ENCODE measurements at places on chromosomes 11 and 22.

DNA sequence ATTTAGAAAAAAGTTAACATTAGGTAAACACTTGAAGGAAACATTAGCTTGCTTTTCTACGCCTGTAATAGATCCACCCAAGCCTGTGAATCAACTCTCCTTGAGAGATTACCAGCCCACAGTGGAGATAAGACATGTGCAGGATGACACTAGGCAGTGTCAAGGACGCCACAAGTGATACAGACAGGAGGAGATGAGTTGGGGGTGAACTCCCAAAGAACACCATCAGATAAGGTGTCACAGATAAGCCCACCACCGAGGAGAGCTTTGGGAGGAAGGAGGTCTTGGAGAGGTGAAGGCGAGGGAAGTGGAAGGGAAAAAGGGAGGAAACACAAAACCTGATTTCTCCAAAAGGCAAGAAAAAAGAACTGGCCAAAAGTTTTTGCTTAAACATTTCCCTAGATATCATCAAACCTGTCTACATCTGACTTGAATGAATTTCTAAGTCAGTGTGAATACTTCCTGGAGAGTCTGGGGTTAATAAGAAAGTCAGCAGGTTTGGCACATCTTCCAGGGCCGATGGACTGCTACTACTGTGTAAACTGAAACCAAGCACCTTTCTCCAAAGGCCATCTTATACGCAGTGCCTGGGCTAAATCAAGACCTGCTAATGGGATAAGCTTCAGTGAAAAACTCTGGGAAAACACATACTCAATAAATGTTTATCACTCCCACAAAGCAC is 15.5 kb downstream of the CLTCL1 start:
- no peak for DNase-seq

- DNase-seq, result no peak
Measured at GRCh38 chr22:21702700-21703683, 32.6 kb downstream of the YPEL1 start.

GRCh38 chr11:37352485-37352884 is 754.4 kb upstream of the RAG2 start:
- DNase-seq, result no peak

DNA sequence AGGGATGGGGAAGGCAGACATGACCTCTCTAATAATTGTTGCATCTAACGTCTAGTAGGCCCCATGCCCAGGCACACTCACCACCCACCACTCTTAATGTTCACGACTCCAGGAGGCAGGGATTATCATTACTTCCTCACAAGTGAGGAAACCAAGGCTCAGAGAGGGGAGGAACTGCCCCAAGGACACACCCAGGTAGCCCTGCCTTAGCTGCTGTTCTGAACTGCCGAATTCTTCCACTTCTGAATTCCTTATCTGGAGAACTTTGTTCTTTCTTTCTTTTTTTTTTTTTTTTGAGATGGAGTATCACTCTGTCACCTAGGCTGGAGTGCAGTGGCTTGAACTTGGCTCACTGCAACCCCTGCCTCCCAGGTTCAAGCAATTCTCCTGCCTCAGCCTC is 16.7 kb downstream of the SLCO2B1 start:
- DNase-seq, result no peak

DNA sequence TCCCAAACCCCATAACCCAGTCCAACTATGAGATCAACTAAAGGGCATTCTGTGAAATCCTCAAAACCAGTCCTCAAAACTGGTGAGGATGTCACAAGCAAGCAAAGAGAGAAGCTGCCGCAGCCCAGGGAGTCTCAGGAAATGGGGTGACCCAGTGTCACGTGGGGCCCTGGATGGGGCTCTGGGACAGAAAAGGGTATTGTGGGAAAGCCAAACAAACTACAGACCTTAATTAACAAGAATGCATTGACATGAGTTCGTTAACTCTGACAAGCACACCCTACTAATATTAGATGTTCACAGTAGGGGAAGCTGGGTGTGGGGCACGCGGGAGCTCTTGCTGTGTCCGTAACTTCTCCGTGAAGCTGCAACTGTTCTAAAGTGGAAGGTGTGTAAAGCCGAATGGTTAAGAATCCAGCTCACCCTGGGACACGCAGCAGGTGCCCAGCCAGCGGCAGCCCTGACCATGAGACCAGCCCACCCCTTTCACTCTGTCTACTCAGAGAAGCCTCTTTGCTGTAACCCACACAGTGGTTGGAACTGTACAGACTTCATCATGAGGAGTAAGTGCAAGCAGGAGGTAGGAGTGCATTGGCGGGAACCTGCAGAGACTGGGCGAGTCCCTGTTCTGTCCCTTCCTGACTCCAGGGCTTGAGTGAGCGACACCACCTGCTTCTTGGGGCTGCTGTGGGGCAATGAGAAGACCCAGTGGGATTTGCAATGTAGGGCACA is 17.9 kb downstream of the LINC01488 start:
- DNase-seq, result no peak

DNA sequence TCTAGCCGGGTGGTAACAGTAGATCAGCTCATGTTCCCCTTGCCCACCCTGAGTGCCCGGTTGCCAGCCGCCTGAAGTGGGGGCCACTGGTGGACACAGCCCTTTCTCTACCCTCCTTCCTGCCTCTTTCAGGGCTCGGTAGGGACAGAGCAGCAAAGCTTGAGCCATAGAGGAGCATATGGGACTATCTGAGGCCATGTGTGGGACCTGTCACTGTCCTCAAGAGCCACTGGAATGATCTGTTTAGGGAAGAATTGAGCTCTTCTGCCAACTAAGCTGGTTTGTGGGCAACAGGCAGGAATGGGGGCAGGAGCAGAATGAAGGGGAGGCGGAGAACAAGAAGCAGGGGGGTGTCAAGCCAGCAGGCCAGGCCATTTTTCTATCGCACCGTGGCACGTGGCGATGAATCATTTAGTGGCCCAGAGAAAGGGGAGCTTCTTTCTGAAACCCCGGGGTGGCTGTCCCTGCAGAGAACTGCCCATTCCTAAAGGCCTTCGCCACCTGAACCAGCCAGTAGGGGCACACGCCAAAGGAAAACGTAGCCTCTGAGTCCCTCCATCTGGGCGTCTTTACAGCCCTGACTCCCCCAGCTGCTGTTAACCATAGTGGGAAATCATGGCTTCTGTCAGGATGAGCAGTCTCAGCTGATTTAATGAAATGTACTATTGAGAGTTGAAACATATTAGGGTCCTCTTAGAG is 8.8 kb downstream of the ASPHD2 start:
- DNase-seq, result no peak

DNA sequence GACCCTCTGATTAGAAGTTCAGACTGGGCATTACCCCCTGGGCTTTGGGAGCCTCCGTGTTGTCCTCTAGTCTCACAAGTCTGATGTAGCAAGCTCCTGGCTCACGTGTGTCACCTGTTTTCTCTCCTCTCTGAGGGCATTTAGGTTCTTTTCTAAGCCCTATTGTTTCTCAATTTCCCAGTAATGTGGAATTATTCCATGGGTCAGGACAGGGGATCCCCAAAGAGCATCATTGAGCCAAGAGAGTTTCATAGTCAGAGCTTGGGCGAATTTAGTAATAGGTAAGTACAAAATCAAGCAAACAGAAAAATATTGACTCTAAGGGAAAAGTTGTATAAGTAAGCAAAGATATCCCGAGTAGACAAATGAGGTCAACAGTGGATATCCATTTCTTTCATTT is 57.3 kb downstream of the PPP6R2 start:
- no peak for DNase-seq

GRCh38 chr11:106152824-106153223 is 75.4 kb downstream of the AASDHPPT start:
- DNase-seq, result no peak

- DNase-seq, result peak; percentile 91
Measured at GRCh38 chr11:3057069-3057963, at the start of gene CARS1. CARS1 (minus strand) TSS chr11:3057423; CDS start chr11:3057367, 56 bp downstream.

- DNase-seq, result no peak
Measured at GRCh38 chr11:45486461-45486860, 179.0 kb downstream of the CHST1 start.

- DNase-seq, result no peak
Measured at GRCh38 chr22:35912658-35913057, 116.0 kb downstream of the RBFOX2 start.

GRCh38 chr11:36500315-36500721 is 9.8 kb downstream of the TRAF6 start:
- DNase-seq, result peak; percentile 37

- peak; percentile 11 for DNase-seq
Measured at GRCh38 chr22:17639247-17639741, 737 bp downstream of the BCL2L13 start.

DNA sequence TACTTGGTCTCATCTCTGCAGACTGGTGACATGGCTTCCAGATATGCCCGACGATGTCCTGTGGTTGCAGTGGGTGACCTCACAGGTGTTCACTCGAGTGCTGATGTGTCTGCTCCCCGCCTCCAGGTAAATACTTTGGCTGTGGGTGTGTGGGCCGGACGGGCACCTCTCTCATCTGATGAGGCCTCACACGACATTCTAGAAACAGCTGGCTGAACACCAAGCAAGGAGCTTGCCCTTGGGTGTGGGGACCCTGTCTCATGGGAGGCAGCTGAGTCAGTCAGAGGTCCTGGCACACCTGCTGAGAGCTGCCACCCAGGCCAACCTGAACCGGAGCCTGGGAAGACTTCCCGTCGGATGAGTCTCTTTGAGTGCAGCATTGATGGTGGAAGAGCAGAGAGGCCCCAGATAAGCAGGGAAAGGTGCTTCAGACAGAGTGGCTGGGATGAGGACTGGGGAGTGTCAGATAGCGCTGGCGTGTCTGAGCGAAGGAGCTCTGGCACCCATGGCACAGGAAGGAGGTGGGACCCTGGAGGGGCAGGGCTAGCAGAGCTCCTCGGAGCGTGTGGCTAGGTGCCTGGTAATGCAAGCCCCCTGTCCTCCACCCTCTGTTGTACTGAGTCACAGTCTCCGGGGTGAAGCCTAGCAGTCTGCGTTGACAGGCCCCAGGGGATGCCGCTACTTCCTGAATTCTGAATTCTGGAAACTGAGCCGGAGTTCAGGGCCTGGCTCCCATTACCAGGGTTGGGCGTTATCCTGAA is 10.4 kb upstream of the SAMM50 start:
- no peak for DNase-seq

DNA sequence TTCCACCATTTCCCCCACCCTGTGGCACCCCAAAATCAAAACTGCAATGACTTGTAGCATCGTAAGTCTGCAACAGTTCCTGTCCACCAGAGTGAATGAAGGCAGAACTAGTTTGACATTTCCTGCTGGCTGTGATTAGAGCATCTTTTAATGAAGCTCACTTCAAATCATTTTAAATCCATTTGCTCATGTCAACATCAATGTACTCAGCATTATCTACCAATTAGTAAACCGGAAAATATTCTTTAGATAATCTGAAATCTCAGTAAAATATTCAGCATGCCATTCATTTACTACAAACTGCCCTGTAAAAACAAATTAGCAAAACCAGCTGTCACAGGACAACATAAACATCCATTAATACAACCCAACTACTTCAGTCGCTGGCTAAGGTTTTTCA is 38.1 kb downstream of the CADM1 start:
- DNase-seq, result no peak

DNA sequence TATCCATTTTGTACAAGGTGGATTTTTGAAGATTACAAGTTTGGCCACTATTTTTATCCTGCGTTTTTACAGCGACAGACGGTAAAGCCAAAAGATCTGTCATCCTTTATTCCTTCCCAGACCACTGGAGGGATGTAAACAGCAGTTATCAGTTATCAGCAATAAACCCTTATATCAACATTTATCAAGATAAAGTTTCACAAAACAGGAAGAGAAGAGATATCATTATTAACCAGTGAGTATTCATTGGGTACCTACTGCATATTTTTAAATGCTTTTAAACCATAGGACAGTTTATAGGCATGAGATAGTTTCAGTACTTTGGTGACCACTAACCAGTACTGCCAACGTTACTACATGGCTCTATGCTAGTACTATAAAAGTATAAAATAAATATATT is 5.9 kb upstream of the REXO2 start:
- no peak for DNase-seq

DNA sequence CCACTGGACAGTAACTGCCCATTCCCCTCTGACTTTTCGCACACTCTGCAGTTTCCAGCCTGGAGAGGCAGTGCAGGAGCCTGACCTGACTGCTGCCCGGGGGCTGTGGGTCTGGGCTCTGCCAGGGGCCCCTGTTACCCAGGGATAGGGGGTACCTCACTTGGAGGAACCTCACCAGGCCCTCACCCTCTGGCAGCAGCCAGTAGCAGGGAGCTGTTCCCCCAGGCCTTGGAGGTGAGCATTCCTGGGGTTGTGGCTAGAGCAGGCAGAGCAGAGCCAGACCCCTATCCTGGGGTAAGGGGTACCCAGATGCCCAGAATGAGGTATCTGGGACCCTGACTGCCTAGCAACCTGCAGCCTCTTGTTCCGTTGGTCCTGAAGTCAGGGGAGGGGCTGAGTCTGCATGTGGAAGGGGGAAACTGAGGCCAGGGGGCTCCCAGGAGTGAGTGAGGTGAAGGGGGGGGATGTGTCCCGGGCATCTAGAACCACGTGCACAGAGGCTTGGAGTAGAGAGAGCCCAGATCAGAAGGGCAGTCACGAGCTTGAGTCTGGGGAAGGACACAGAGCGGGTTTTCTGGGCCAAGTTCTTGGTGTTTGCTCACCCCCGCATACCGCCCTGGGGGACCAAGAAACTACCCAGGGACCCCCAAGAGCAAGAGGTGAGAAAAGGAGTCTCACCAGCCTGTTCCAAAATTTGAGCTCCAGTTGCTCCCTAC is 43.9 kb upstream of the ACCSL start:
- DNase-seq, result no peak

DNA sequence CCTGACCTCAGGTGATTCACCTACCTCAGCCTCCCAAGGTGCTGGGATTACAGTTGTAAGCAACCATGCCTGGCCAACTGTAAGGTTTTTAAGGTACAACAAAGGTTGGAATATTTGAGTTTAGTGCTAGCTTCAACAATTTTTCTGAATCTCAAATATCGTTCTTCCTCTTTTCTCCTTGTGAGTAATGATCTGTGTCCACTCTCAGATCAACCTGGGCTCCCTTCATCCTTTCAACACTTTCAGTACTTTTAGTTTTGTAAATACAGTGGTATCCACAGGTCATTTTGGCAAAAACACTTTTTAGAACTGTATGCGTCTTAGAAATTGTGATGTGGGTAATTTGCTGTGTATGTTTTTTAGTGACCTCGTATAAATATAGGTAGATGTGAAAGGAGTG is 7.9 kb downstream of the PACS1 start:
- DNase-seq, result no peak

GRCh38 chr11:124732230-124732629 is 7.5 kb upstream of the NRGN start:
- no peak for DNase-seq

DNA sequence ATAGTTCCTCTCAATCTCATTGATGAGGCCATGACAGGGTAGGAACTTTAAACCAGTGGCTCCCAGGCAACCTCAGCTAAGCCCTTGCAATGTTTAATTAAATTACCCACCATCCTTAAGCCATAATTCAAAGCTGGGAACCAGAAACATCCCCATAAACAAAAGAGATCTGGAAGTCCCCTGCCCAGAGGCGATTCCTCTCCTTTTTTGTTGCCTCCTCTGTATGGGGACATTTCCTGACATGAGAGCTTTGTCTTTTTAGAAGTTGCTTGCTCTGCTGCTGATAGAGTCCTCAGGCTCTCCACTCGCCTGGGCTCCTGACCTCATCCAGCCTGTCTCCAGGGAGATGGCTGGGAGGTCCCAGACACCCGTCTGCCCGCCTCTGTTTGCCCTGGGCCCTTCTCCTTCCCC is 3.2 kb downstream of the DTX4 start:
- no peak for DNase-seq

- DNase-seq, result no peak
Measured at GRCh38 chr22:30182350-30182745, 64.2 kb downstream of the LIF start.

- no peak for DNase-seq
Measured at GRCh38 chr11:2770761-2771301, 71.0 kb upstream of the KCNQ1OT1 start.

Data from SW 1271 (cell line).